ENCODE measurements at places on chromosomes 2 and 18.

DNA sequence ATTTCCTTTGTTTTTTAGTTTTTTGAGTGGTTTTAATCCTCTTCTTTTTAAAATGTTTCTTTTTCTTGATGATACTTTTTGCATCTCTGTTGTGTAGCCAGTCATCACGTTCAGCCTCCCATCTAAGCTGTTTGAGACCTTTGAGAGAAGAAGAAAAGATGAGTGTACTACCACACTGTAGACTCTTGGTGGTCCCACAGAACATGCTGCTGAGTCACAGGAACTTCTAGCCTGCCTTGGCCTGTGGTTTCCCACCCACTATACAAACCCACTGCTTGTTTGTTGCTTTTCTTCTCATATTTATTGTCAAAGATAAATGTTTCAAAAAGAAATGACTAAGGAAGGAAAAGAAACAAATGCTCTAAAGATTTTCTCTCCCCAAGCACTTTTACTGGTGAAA, 5.5 kb downstream of the CEBPZOS start:
- DNase-seq = no peak

GRCh38 chr2:192687015-192687414, 492.3 kb upstream of the TMEFF2 start:
- DNase-seq = no peak

- no peak for DNase-seq
Observed at GRCh38 chr2:118954297-118955060, 12.5 kb downstream of the MARCO start.

- DNase-seq = no peak
Observed at GRCh38 chr18:49514577-49514976, 27.5 kb upstream of the C18orf32 start.

- DNase-seq = no peak
Observed at GRCh38 chr2:44671916-44672315, 269.6 kb upstream of the SIX3 start.

DNA sequence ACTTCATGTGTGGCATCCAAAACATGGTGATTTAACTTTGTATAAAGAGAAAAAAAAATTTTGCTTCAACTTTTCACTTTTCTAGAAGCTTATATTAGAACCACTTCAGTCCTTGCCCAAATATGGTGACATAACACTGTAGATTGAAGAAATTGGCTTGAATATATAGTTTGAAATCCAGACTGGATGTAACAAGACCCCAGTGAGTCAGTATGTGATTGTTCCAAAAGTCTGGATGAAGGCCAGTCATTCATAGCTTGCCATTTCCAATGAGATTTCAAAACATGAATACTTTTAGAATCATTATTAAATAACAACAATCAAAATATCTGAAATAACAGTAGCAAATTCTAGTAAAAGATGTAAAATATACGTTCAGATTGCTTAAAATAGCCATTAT, 104.8 kb upstream of the FN1 start:
- no peak for DNase-seq

- no peak for DNase-seq
Observed at GRCh38 chr18:48621815-48622555, 83.2 kb downstream of the CTIF start.

DNA sequence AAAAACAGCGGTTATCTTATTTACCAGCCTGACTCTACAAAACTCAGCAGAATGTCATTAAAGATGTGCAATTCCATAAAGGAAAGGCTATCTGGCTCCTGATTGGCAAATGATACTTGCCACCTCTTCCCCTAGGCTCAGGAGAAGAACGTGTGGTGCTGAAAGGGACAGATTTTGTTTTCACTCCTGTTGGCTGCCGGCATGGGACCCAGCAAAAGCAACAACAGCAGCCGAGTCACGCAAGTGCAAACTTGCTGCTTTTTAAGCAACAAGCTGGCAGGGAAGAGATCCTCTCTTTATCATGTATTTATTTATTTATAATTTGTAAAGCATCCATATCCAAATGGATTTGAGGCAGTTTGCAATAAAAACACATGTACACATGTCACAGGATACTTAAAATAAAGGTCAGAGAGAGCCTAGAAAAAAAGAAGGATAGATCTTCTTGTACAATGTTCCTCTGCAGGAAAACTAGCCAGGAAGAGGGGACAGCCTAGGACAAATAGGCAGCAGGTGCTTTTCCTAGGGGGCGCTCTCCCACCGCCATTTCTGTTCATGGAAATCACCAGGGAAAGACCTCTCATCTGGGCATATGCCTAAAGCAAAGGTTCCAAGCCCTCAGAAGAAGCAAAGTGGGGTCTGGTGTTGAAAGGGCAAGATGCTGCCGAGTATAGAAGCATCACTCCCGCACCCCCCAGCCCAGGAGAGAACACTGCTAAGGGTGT, 799.3 kb downstream of the BCL11A start:
- no peak for DNase-seq

DNA sequence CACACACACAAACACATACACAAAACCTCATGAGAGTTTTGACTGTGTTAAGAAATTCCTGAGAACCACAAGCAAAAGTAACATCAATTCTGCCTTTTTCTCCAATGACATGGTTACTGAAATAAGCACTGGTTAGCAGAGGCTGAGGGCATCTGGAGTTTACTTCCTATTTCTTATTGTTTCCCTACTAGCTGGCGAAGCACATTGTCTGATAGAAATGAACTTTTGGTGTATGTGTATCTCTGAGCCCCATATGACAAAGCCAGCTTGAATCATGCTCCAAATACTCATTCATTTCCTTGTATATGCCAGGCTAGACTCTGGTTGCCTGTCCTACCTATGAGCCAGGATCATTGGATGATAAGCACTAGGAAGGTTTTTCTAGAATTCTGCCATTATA, 203.1 kb downstream of the NCKAP5 start:
- no peak for DNase-seq

DNA sequence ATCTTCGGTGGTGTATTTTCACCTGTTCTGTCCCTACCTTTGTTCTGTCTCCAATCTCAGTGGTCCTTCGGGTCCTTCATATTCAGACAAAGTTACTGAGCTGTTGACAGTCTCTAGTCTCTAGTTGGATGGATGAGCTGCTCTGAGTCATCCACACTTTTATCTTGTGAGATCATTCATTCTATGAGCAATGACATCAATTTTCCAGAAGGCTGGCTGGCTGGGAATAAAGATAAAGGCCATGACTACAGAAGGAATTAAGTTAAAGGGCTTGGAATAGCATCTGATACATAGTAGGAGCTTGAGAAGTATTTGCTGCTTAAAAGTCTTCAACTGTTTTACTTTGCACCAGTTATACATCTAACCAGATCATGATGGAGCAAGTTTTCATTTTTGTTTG, 43.1 kb upstream of the SLC39A10 start:
- DNase-seq = no peak

- no peak for DNase-seq
Observed at GRCh38 chr2:171142398-171142797, 18.3 kb downstream of the TLK1 start.

DNA sequence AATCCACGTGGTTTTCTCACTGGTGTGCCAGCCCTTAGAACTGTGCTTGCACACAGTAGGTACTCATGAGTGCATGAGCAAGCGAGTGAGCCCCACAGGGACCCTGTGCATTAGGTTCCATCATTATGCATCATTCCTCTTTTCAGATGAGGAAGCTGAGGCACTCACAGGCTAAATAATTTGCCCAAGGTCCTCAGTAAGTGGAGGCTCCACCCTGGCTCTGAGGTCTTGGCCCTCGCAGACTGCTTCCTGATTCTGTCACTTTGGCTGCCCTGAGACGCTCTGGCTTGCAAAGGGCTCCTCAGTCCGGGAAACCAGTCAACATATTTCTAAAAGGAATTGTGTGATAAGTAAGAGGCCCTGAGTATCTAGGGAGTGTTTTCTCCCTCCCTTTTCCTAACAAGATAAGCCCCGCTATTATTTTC, 71.7 kb downstream of the IL1R2 start:
- no peak for DNase-seq

- no peak for DNase-seq
Observed at GRCh38 chr18:34501553-34501952, 208.5 kb upstream of the DTNA start.

- no peak for DNase-seq
Observed at GRCh38 chr2:29718076-29718686, 203.2 kb downstream of the ALK start.

GRCh38 chr2:166984188-166984587, 95.9 kb downstream of the XIRP2 start:
- DNase-seq = no peak

- no peak for DNase-seq
Observed at GRCh38 chr2:128269990-128270671, 48.5 kb downstream of the HS6ST1 start.

GRCh38 chr2:38315707-38316333, 61.3 kb downstream of the ATL2 start:
- DNase-seq = no peak

DNA sequence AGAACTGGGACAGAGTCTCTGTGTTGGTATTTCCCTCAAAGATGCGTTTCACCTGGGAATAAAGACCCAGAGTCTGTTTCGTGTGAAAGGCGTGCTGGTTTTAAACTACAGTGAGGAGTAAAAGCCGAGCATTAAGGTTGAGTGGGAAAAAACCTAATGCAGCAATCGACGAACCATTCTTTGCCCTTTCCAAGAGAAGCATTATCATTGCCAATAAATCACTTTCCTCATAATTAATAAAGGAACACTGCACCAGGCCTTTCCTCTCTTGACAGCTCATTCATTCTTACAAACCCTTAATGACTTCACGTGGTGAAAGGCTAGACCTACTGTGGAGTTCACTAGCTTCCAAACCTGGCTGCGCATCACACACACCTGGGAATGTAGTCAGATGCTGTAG, 896 bp upstream of the SLC8A1 start:
- DNase-seq = no peak

GRCh38 chr2:46445556-46445955, 33.8 kb upstream of the TMEM247 start:
- DNase-seq = no peak

GRCh38 chr18:4641771-4642368, 186.8 kb upstream of the DLGAP1 start:
- no peak for DNase-seq

GRCh38 chr2:175227393-175227792, 45.9 kb upstream of the ATP5MC3 start:
- no peak for DNase-seq

- DNase-seq = no peak
Observed at GRCh38 chr2:97900806-97901205, 94.9 kb downstream of the TMEM131 start.

GRCh38 chr18:28365411-28365831, 188.5 kb upstream of the CDH2 start:
- no peak for DNase-seq

- DNase-seq = no peak
Observed at GRCh38 chr2:168231609-168232241, 15.7 kb downstream of the STK39 start.

- DNase-seq = no peak
Observed at GRCh38 chr2:131143803-131144202, 38.7 kb downstream of the PLEKHB2 start.

GRCh38 chr18:73948497-73948896, 199.1 kb downstream of the FBXO15 start:
- DNase-seq = no peak

- DNase-seq = no peak
Observed at GRCh38 chr2:124046332-124046731, 21.2 kb downstream of the CNTNAP5 start.

DNA sequence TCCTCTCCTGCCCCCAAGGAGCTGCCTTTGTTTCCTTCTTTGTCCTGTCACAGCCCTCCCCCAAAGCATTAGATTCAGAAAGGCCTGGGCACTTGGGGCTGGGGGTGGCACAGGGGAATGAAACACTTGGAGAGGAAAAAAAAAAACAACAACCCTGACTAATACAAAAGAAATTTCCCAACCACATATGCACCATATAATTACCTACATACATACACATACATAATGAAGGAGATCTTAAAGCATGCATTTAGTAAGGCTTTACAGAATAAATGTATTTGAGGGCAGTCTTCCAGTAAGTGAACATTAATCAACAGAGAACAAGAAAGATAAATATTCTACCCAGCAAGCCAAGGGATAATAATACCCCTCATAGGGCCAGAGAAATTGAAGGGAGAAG, 70.0 kb upstream of the PPP1CB start:
- DNase-seq = no peak

DNA sequence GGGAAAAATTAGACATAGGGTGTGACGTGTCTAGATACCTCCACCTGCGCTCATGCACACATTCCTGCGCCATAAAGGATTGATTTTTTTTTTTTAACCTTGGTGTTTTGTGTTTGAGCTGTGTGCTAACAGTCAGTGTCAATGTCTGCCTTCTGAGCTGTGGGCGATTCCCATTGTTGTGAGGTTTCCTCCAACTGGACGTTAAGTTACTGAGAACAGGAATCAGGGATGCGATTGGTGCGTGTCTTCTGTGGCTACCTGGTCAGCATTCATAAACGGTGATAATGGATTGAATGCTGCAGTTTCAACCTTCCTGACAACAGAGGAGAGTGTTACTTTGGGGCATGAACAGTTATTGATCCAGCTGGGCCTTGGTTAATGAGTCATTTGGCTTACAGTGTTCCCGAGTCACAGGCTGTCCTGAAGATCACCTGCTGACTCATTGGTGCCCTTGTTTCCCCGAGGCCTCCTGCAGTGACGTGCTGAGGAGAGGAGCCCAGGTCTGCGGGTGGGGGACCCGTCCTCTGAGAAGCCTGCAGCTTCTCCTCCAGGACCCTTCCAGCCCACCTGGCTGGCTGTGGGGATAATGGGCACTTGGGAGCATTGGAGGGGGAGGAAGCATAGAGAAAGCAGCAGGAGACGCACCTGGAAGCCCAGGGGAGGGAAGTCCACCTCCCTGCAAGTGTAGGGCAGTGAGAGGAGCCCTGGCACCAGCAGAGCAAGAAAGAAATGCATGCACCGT, 25.8 kb upstream of the CABYR start:
- DNase-seq = no peak

DNA sequence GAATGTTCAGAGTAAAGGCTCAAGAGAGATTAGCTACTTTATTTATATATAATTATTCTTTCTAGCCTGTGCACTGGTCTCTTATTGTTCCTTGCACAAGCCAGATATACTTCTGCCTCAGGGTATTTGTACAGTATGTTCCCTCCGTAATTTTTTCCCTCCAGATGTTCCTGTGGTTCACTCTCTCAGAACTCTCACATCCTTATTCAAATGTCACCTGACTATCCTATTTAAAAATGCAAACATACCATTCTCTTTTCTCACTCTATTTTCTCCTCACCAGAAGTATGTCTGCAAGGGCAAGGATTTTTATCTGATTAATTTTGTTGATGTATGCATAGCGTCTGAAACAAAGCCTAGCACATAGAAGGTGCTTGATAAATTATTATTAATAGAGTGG, 64.0 kb upstream of the CERS6 start:
- no peak for DNase-seq

DNA sequence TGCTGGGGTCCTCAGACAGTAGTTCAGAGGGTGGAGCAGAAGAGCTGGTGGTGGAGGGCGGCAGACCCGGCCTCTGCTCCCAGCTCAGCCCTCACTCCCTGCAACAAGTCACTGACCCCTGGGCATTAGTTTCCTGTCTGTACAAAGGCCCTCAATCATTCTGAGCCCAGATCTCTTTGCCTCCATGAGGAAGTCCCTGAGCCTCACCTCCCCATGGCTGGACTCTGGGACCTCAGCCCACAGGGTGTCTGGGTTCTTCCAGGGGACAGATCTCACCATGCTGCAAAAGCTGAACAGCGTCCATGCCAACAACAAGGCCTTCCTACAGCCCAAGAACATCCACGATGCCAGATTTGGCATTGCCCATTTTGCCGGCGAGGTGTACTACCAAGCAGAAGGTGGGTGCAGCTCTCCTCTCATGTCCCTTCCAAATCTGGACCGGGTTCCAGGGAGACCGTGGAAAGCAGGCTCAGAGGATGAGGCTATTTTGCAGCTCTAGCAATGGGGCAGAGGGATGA, 49.1 kb downstream of the MYO7B start:
- no peak for DNase-seq

All from NCI-H187 treated with DMSO at 0.1 percent for 48 hours (cell line).